ENCODE measurements at places on chromosomes 12 and 14.
A peak's percentile ranks its signal among the peaks of the same experiment; 100 is the strongest.

DNA sequence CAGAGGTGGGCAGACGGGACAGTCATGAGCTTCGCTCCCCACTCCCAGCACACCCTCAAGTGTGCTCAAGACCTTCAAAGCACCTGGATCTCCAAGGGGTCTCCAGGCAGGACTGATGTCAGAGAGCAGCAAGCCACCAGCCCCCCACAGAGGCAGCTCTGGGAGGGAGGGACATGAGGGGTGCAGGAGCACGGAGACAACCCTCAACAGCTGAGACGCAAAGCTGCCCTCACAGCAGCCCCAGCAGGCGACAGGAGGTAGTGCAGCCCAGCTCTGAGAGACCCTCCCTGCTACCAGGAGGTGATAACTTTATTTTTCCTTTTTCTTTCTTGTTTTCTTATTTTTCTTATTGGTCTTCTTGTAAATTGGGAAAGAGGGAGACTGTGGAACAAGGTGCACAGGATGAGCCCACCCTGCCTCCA, 17.9 kb downstream of the SIVA1 start:
- peak; percentile 30 for DNase-seq

DNA sequence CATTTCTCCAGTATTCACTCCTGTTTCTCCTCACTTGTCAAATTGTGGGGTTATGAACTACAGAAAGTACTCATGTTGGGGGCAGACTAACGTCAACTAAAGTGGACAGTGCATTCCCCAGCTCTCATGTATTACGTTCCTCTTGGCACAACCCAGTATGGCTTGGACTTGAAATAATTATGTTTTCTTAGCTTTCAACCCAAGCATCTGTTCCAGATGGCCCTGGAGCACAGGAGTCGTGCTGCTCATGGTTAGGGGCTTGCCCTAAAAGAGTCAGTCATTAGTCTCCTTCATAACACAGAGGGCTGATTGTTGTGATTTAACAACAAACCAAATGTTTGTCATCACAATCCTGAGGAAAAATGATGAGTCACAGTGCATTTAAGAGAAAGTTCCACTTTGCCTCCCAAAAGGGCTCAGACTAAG, 154.4 kb downstream of the RPAP3 start:
- peak; percentile 15 for DNase-seq

DNA sequence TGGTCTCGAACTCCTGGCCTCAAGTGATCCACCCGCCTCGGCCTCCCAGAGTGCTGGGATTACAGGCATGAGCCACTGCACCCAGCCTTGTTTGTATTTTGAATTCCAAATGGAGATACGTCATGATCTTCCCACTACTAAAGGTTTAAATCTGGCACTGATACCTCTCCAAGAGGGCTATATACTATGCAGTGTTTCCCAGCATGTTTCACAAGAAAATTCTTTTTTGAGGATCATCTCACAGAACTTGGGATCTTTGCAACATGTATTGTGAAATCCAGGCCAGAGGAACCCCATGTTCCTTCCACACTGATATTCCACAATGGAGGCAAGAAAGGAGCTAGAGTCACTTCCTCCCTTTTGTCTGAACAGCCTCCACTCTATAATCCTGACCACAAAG, 112.7 kb downstream of the NT5DC3 start:
- peak; percentile 40 for DNase-seq

DNA sequence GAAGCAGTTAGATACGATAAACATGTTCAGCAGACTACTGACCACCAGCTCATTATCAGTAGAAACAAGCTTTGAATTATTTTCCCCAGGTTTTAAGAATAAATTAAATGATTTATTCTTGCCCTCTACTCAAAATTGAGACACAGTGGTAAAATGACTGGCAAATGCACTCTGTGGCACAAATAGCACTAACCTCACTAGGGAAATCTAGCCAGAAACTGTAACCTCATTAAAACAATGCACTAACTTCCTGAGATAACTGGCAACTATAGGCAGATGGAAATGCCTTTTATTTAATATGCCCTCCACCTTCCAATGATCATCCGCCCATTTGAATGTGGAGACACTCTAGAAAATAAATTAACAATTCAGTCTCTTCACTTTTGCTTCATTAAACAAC, 33.2 kb downstream of the CPNE8 start:
- no peak for DNase-seq

DNA sequence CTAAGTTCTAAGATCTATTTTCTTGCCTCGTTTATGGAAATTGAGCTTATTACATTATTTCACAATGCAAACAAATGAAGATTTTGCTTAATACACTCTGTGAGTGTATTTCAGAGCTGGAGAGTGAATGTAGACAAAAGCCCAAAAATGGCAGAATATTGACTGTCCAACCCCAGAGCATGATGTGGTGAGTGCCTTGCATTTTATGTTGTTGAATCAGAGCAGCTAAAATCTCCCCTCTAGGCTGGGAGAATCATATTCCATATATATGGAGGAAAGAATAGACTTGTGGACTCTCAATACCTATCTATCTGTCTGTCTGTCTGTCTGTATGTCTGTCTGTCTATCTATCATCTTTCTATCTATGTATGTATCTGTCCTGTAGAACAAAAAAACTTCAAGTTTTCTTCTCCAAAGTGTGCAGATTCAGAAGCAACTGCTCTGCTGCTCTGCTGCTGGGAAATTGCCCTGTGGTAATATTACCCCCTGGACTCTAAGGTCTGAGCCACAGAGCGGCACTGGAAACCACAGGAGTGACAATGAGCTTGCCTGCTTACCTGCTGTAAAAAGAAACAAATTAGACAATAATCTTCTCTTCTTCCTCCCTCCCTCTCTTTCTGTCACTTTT, 209.4 kb upstream of the PRICKLE1 start:
- DNase-seq, result peak; percentile 73

- no peak for DNase-seq
These were observed 34.2 kb downstream of the CCDC88C start for GRCh38 chr14:91383439-91383838.

DNA sequence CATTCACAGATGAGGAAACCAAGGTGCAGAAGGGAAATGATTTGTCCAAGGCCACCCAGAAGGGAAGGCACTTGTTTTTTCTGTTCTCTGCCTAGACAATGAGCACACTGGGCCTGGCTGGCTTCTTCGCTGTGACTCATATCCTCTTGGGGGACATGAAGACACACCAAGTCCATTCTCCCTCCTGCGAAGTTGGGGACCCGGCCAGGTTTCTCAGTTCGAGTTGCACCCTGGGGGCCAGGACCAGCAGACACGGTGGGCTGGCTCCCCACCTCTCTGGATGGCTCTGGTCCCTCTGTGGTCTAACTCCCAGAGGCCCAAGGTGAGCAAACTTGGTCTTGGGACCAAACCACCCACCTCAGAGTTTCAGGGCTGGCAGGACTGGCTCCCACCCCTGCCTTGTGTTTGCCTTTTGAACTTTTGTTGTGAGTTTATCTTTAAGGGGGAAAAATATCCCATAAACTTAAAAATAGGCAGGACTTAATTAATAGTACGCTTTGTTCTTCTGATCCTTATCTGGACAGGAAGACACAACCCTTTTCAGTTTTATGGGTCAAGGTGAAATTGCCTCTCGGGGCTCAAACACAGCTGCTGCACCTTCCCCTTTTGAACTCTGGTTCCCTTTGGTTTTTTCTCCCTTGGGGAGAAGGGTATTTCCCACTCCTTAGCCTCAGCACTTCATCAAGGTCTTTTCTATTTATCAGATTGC, 9.0 kb upstream of the MLEC start:
- DNase-seq, result peak; percentile 18

- no peak for DNase-seq
These were observed 27.6 kb downstream of the SLC2A13 start for GRCh38 chr12:40078266-40078665.

DNA sequence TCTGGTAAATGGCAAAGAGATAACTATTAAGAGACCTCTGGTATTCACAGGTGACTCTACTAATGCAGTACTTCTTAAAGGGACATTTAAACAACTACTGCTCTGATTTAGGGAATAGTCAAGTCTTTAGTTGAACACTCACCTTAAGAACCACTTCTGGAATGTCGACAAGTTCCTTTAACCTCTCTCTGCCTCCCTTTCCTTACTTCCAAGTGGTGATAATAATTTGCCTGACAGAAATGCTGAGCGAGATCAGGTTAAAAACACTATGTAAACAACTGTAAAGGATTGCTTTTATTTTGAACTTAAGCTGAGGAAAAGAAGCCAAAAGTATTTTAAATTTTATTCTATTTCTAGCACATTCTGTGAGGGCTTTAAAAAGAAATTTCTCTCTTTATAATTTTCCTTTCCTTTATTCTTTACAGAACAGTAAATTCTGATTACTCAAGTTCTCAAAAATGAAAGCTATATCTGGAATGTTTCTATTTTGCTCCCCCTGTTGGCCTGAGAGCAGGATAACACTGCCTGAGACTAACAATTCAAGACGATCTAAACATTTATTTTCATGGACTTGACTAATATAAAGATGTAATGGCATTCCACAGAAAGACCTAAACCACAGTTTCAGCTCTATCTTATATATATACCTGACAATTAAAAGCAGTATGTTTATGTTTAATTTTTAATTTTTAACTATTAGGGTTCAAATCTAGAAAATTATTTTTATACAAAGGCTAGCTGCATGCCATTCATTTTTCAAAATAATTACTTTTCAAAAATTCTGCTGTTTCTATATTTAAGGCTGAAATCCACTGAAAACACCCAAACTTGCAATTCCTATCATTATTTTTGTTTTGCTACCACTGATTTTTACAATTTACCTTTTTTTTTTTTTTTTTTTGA, 29.2 kb downstream of the ZCCHC8 start:
- peak; percentile 88 for DNase-seq

GRCh38 chr12:82040987-82041743, 282.0 kb upstream of the PPFIA2 start:
- no peak for DNase-seq

GRCh38 chr14:32809255-32809654, 129.4 kb upstream of the NPAS3 start:
- no peak for DNase-seq

GRCh38 chr12:40086471-40086870, 19.4 kb downstream of the SLC2A13 start:
- no peak for DNase-seq

- DNase-seq, result peak; percentile 9
These were observed 30.6 kb downstream of the ATG14 start for GRCh38 chr14:55381040-55381439.

- DNase-seq, result no peak
These were observed 337.2 kb upstream of the NAV3 start for GRCh38 chr12:77493302-77494168.

DNA sequence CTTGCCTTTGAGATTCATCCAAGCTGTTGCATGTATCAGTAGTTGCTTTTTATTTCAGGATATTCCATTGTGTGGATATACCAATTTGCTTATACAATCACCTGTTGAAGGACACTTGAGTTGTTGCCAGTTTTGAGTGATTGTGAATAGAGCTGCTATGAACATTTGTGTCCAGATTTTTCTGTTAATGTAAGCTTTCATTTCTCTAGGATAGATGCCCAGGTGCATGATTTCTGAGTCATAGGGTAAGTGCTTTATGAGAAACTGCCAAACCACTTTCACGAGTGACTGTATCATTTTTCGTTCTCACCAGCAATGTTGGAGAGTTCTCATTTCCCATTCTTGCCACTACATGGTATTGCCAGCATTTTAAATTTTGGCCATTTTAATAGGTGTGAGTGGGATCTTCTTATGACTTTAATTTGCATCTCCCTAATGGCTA, 434.6 kb upstream of the RGS6 start:
- DNase-seq, result peak; percentile 66

DNA sequence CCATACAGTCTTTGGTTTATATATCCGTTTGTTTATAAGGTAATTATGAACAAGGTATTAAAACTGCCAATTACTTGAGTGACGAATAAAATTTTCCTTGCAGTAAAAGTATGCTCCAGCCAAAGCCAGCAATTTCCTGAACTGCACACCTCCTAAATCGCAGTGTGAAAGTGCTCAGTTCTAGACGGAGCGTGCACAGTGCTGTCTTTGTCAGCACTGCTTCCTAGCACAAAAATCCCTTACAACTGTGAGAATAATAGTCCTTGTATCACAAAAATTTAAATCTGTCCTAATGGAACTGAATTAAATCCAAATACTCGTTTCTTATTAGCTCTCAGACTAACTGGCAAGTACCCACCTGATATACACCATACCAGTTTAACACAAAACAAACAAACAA, 26.3 kb downstream of the LRIG3 start:
- DNase-seq, result no peak

GRCh38 chr12:120181991-120182631, 12.4 kb downstream of the GCN1 start:
- DNase-seq, result peak; percentile 71

DNA sequence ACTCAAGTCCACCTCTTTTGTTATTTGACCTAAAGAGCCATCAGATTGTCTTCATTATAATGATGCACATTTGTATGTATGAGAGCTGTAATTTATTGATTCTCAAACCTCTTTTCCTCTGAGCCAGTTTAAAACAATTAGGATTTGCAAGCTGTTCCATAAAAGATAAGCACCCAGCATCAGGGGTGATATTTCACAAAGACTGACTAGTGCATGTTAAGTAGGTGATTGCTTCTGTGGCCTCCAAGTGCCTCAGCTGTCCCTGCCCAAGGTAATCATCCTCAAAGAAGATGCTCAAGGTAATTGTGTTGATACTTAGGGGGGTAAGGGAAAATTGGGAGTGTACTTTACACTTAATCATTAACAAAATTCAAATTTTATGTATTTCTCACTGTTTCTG, 18.2 kb downstream of the CEP128 start:
- DNase-seq, result no peak

DNA sequence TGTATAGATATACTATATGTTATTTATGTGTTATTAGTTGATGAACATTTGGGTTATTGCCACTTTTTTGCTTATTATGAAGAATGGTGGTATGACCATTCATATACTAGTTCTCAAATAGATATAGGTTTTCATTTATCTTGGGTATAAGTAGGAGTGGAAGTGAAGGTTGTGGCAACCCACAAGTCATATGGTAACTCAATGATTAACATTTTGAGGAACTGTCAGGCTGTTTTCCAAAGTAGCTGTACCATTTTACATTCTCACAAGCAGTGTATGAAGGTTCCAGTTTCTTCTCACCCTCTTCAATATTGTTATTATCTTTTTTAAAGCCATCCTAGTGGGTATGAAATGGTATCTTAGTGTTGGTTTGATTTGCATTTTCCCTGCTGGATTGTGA, 19.0 kb upstream of the MSRB3 start:
- no peak for DNase-seq

DNA sequence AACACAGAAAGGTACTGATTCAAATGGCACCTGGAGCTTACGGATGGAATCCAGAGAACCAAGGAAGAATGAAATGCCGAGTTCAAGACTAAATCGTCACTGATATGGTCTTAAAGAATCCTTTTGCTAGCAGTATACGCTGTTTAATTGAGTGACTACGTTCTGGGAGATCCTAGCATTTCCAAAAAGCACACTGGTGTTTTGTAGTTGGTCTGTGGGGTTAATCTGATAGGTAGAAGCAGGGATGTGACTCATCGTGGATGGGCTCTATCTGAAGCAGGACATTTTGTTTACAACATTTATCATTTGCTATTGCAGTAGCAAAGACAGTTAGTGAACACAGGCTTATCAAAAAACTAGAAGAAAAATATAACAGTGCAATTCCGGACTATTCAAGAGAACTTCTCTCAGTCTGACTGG, 169.2 kb upstream of the HMGA2 start:
- peak; percentile 82 for DNase-seq

GRCh38 chr12:104691721-104692556, 235.2 kb downstream of the CHST11 start:
- no peak for DNase-seq
